ENCODE measurements at places on chromosomes 11 and 22.

DNA sequence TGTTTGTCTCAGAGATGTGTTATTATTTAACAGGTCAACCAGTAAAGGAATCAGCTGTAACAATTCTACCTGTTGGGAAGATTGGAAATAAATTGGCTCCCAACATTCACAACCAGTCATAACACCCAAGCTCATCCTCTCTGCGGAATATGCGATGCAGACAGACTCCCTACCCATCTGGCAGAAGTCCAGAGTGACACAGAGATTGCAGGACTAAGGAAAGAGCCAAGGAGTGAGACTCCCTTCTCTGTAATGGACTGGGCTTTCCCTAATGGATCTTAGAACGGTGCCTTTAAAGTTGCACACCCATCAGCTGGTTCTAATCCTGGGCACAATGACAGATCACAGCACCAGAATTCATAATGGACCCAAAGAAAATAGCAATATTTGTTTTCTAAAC lies 27.8 kb upstream of the UBASH3B start:
- no peak for DNase-seq

GRCh38 chr11:128532572-128533091 lies 54.7 kb downstream of the ETS1 start:
- no peak for DNase-seq

DNA sequence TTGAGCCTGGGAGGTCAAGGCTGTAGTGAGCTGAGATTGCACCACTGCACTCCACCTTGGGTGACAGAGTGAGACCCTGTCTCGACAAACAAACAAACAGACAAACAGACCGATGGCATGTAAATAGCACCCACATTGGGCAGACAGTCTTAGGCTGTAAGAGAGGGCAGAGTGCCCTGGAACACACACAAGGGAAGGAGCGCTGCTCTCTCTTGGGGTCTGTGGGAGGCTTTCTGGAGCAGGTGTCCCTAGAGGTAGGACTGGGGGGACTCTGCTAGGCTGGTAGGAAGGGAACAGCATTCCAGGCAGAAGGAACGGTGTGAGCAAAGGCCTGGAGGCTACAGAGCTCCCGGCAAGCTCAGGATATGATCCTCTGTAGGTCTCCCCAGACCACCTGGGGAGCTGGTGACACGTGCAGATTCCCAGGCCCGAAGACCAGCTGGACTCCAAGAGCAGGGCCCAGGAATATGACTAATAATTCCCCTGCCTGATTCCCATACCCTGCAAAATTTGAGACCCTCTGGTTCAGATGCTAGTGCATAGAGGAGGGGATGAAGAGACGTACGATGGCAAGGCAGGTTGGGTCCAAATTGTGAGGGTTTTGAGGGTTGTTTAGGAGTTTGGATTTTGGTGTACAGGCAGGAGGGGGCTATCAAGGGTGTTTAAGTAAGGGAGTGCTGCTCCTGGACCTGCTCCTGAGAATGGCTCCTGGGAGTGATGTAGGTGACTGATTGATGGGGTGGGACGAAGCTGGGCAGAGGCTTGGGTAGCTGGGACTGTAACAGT lies 11.6 kb downstream of the SMIM38 start:
- DNase-seq = no peak

DNA sequence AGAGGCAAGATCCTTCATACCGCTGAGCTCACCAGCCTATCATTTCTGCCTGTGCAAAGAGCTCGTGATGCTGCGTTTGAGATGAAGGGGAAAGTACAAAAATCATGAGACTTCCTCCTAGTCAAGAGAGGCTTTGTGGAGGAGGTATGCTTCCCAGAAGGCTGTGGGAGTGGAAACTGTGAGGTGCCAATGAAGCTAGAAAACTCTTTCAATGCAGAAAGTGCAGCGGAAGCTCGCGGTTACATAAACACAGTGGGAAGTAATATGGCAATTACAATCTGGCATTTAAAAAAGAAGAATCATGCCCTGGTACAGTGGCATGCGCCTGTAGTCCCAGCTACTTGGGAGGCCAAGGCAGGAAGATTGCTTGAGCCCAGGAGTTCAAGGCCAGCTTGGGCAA lies 134.8 kb downstream of the EHF start:
- no peak for DNase-seq

GRCh38 chr11:122995526-122995925 lies 13.9 kb upstream of the BSX start:
- DNase-seq = no peak

DNA sequence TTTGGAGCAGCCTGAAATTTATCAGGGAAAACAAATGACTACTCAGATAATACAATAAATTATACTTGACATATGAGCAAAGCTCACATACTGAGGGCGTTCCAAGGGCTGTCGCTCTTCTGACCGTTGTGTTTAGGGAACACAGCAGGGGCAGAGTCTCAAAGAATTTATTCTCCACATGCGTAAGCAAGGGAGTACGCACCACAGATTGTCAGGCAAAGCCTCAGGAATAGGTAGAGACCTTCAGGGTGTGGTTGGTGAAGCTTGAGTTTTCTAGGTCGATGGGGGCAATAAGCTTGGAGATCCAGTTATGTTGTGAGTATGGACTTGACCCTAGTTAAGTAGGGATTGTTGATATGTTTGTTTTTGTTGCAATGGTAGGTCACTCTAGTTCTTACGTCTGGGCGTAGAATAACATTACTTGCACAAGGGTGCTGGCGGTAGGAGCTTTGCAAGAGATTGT lies 830 bp downstream of the ACAT1 start:
- DNase-seq = no peak

- no peak for DNase-seq
Observed at GRCh38 chr22:39292561-39293074, 26.8 kb downstream of the RPL3 start.

DNA sequence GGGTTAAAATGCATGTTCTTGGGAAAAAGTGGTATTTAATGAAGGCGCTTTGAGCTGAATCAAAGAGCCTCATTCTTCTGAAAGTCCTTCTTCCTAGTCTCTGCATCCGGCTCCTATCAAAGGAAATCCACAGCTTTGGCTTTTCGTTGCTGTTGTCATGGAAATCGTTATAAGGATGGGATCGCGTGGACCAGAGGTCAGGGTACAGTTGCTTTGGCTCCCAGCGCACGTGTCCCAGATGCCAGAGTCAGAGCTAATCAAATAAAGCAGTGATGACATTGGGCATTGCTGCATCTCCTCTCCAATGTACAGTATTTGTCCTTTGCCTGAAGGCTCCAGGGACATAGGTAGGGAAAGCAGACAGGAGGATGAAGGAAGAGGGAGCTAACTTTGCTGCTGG lies 181.9 kb downstream of the MYO18B start:
- no peak for DNase-seq

GRCh38 chr22:37340331-37341262 lies 58.3 kb downstream of the CYTH4 start:
- no peak for DNase-seq

- DNase-seq = no peak
Observed at GRCh38 chr11:80523057-80523456, 1082.2 kb upstream of the TENM4 start.

GRCh38 chr11:112785719-112786118 lies 175.5 kb upstream of the NCAM1 start:
- DNase-seq = no peak

DNA sequence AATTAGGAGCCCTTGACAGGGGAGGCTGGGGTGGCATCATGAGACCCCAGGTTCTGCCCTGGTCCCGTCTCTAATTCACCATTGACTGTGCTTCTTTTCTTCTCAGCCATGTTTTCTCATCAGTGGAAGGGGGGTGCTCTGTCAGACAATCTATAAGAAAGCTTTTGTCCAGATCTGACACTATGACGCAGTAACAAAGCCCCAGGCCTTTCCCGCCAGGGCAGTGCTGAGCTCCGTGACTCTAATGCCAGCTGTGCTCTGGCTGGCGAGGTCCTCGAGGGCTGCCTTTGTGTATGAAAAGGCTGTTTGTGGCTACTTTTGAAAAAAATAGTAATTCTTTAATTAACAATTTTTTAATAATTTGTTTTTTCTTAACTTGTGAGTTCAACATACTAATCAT lies 3.2 kb downstream of the CD6 start:
- DNase-seq = no peak

DNA sequence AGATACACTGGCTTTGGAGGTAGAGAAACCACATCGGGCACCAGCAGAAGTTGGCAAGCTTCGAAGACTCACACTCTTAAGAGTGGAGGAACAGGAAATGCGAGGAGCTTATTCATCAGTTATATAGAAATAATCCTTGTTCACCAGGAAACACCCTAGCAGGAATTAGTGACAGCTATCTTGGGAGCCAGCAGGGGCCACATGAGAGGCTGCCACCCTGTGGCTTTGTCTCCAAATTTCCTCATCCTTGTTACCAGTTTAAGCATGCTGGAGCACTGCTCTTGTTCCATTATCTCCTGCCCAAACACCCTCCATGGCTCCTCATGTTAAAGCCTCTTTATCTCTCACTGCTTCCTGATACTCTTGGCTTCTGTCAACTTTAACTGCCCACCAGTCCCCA lies 131.0 kb downstream of the PLEKHA7 start:
- DNase-seq = no peak

- DNase-seq = no peak
Observed at GRCh38 chr11:47378010-47378835, at the start of gene SPI1. TSS of gene SPI1 (minus strand) at chr11:47378547. CDS start at chr11:47378353, 194 bp downstream.

GRCh38 chr22:23822101-23822671 lies 16.6 kb downstream of the DERL3 start:
- no peak for DNase-seq

- no peak for DNase-seq
Observed at GRCh38 chr11:118274186-118274585, 10.1 kb upstream of the MPZL2 start.

DNA sequence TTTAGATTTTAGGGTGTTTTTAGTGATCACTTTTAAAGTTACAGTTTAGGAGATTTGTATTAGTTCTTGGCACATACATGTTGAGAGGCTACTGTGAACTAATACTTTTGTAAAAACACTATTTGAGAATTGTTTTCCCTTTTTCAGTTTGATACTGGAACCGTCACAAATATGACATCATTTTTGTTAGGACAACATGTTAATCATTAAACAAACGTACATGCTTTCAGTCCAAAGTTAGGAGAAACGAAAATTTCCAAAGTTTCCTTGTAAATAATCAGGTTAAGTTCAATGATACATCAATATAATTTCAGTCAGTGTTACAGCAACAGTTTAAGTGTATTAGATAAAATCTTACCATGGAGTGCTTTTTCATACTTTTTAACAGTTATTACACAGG lies 53.1 kb downstream of the SPECC1L start:
- no peak for DNase-seq

DNA sequence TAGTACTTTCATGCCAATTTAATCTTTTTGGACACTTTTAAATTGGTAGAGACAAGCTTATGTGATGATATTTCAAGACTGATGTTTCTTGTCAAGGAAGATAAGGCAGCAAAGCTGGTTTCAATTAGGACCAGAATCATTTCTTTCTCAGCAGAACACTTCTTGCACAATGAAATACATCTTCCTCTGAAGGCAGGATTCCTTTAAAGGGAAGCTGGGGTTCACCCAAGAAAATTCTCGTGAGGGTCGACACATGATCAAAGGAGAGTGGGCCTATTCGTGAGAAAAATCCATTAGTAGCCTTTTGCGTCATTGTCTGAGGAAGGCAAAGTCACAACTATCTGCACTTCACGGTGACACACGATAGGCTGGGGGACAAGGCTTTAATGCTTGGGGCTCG lies 17.6 kb downstream of the TTC12 start:
- DNase-seq = no peak

DNA sequence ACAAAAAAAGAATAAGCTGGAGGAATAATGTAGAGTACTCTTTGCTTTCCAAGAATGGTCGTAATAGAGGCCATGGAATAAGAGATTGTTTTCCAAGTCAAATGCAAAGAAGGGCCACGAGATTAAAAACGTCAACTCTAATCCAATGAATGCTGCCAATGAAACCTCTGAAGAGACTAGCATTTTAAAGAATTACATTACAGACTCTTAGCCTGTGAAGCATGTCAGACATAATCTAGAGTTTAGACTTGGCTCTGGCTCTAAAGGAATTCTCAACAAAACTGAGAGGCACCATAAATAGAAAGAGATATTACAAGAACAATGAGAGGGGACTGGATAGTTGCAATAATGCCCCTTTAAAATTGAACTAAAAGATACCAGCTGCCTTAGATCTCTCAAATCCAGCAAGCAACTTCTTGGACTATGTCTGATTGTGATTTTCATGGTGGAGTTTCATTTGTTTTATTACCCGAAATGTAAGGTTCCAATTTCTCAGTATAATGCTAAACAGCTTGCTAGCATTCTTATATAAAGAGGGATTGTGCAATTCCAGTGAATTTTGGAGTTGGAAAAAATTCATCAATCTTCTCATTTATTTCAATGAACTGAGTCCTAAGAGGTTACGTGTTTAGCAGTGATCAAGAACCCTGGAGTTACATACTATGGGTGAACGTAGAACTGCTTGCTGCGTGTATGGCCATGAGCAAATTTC lies 5.6 kb downstream of the ETS1 start:
- DNase-seq = no peak

- DNase-seq = no peak
Observed at GRCh38 chr11:78957476-78958245, 383.0 kb upstream of the NARS2 start.

DNA sequence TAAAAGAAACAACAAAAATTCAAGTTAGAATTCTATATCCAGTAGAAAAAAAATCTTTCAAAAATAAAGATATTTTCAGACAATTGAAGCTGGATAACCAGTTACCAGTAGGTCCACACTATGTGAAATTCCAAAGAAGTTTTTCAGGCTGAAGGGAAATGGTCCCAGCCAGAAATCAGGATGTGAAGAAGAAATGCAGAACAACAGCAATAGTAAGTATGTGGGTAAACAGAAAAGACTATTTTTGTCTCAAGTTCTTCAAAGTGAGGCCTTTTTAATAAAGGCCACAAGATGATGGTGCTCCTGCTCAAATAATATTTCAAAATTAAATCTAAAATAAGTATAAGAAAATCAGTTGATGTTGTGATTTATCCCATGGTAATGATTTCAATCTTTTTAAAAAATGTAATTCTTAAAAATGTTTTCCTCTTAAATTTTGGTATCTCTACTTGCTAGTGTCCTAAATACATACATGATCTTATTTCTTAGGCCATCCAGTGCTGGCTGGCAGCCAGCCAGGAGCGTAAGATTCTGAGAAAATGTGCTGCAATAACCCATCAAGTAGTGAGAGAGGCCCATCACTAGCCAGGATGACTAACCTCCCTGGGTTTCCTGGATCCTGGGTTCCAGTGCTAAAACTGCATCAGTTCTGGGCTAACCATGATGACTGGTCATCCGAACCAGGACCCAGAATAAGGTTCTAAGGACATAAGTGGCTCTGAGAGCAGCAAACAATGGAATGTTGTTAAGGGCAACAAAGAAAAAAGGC lies 15.6 kb upstream of the UCP3 start:
- no peak for DNase-seq

GRCh38 chr11:69099180-69099579 lies 50.4 kb downstream of the TPCN2 start:
- no peak for DNase-seq
